ENCODE measurements at places on chromosomes 13 and 19.

GRCh38 chr13:103288114-103288513, 221.9 kb upstream of the SLC10A2 start:
- no peak for DNase-seq

DNA sequence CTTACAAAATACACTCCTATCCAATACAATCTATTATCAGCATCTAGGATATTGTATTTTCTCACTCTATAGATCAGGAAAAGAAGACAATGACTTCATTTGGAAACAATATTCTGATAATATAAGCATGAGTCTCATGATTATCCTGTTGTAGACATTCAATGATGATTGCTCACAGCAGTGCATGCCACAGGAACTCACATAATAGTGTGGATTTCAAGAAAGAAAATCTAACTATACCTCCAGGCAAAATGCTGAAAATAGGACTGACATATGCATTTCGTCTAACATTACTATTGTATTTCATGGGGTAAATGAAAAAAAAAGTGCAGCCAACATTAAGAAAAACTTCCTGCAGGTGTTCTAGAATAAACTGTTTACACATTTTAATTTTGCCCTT, 122.6 kb downstream of the POSTN start:
- DNase-seq, result no peak

- no peak for DNase-seq
These were observed 416.4 kb downstream of the ITGBL1 start for GRCh38 chr13:101868585-101869469.

GRCh38 chr19:45484273-45484945, 12.4 kb downstream of the RTN2 start:
- no peak for DNase-seq

DNA sequence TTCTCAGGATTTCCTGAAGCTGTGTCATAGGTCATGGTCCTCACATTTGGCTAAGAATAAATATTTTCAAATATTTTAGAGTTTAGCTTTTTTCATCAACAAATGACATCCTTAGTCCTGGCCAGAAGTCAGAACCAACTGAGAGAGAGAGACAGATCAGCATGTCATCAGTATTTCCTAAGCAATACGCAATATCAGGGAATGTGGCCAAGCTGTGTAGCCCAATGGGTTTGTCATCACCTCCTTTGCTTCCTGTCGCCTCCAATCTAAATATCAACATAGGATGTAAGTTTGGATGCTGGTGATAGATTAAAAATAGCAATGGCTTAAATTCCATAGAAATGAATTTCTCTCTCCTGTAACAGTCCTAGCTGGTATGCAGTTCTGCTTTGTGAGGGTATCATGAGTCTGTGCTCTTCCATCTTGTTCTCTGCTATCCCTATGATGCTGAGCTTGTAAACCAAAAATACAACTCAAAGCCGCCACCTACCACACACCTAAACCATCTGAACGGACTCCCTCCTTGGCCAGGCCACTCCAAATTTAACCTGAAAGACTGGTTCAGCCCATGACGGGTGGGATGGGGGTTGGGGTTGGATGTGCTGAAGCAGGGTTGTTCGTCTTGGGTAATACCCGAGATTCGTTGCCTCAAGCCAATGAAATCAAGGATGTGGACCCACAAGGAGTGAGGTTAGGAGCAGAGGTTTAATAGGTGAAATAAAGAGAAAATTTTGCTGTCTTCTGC, 10.0 kb upstream of the IGSF23 start:
- DNase-seq, result peak; percentile 82

DNA sequence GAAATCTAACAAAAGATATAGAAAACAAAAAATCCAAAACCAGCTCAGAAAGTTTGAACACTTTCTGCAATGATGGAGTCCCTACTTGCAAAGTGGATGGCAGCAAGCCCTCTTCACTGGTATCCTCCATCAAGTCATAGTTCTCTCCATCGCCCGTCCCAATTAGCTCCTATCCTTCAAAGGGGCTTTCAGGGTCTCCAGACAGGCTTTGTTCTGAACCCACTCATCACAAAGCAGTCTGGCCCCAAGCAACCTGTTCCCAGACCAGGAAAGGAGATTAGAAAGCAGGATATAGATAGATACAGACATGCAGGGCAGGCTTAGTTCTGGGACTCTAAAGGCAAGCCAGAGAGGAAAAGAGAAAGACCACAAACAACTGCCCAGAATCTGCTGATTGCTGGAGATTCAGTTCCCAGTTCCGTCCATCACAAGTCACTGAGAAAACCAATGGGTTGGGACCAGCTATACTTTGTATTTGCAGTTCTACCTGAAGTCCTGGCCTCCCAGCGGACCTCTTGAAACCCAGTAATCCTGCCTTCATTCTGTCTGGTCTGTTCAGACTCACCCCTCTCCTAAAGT, 47.2 kb upstream of the EPHX3 start:
- DNase-seq, result no peak

DNA sequence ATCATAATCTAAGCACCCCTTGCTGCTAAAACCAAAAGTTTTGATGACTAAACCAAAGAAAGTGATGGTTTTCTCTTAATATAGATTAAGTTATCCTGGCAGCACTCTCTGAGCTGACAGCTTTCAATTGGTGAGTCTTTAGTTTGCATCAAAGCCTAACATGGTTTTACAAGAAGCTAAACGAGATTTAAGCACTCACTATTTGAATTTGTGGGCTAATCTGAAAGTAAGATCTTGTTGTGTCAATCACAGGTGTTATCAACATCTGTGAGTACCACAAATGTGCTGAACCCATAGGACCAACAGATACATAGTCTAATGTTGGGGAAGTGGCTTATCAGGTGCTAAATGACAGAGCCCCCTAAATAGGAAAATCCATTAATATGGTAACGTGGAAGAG, 223.9 kb downstream of the LHFPL6 start:
- DNase-seq, result no peak

- DNase-seq, result no peak
These were observed 8.8 kb upstream of the SULT2B1 start for GRCh38 chr19:48543121-48543710.

- DNase-seq, result no peak
These were observed 764 bp downstream of the ZNF626 start for GRCh38 chr19:20660473-20661140.

DNA sequence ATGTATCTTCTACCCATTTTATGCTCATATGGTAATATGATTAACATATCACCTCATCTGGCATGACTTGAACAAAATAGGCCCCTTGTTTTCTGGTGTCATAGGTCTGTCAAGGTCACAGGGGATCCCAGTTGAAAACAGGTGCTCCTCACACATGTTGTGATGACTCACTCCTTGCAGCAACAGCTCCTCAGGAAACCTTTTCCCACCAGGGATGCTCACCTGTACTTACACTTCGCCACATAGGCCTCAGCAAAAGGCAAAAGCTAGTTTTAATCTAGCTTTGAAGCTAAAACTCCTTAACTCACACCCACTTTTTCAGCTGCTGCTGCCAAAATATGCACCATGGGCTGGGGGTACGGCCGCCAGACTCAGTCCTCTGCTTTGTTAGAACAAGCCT, 110.0 kb upstream of the SOX21 start:
- DNase-seq, result no peak

All from skeletal muscle cell (primary cell).